GM18507 (cell line): ENCODE measurements at places on chromosomes 3 and 15.

- no peak for DNase-seq
Observed at GRCh38 chr3:19994796-19995195, 17.3 kb downstream of the PP2D1 start.

- DNase-seq = no peak
Observed at GRCh38 chr3:13507247-13507569, 27.1 kb downstream of the HDAC11 start.

GRCh38 chr3:806006-806405 is 286.8 kb upstream of the CNTN6 start:
- DNase-seq = no peak

- DNase-seq = no peak
Observed at GRCh38 chr15:81189583-81190283, 6.9 kb upstream of the IL16 start.

DNA sequence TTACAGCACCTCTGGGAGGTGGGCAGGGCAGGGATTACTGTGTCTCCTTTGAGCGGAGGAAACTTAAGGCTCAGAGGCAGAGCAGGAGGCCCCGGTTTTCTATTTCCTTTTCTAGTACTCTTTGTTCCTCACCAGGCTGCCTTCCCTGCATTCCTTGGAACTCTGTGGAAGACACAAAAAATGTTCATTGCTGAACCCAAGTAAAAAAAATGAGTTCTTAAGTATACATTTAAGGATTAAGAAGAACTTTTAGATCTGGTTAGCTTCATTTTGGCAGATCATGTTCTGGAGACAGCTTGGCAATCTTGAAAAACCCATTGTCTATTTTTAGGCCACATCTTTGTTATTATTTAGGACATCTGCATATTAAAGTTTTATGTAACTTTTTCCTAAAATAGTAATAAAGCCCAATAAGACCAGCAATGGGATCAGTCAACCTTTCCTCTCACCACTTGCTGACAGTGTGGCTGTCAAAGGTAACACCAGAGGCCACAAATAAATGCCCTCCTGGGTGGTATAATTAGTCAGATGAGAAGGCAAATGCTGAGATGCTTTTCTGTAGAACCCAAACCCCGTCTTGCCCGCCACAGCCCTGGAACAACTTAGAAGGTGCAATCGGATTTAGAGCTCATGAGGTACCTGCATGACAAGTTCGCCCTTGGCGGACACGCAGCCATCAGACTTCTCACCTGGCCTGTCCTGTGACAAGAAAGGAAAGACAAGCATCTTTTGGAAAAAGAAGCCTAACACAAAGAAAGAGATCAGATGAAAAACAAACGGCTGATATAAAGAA is 97.2 kb downstream of the DGKG start:
- DNase-seq = no peak

DNA sequence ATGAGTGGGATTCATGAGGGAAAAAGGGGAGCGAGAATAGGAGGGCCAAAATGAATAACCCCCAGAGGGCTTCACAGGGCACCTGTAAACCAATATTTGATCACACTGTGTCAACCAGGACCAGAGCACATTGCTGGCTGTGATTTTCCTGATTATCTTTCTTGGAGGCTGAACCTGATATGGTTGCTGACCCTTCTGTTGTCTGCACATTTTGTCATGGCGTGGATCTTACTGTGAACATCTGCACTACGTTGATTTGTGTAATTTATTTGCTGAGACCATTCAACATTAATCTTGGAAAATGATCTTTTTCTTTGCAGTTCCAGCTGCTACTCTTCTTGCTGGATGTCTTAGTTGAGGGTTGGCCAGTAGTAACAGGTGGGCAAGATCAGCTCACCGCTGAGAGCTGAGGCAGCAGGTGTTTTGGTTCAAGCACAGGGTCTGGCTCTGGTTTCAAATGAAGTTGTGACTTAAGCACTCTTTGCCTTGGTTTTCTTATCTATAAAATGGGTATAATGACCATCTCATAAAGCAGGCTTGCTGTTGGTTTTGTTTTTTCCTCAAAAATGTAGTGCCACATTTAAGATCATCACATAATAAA is 61.2 kb downstream of the ARHGEF26 start:
- no peak for DNase-seq

- DNase-seq = no peak
Observed at GRCh38 chr3:143040261-143040879, 39.0 kb downstream of the U2SURP start.

DNA sequence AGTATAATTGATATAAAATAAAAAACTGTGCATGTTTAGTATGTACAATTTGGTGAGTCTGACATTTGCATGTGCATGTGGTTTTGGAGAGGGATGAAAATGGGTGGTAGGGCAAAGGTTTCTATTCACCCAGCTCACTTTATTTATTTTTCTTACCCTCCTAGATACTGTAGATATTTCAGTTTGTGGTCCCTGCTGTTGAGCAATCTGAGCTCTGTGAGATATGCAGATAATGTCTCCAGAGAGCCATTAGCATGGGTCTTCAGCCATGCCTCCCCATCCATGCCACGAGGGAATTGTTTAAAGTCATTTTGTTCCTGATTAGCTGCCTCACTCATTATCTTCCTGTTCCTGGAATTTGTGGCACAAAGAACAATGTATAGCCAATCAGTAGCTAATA is 44.4 kb upstream of the B3GALNT1 start:
- no peak for DNase-seq

DNA sequence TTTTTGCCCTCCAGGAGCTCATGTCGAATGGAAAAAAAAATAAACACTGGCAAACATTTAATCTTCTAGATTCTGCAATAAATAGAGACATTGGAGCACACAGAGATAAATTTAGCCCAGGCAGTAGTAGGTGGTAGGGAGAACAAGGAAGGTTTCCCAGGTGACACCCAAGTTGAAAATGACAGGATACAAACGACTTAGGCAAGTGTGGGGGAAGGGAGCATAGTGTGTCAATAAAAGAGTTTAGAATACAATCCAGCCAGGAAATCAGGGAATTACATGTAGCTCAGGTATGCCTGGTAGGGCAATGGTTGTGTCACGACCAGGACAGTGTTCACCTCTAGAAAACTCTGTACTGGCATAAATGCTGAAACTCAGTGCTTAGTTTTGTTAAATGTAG is 364.6 kb upstream of the AGTR1 start:
- no peak for DNase-seq

DNA sequence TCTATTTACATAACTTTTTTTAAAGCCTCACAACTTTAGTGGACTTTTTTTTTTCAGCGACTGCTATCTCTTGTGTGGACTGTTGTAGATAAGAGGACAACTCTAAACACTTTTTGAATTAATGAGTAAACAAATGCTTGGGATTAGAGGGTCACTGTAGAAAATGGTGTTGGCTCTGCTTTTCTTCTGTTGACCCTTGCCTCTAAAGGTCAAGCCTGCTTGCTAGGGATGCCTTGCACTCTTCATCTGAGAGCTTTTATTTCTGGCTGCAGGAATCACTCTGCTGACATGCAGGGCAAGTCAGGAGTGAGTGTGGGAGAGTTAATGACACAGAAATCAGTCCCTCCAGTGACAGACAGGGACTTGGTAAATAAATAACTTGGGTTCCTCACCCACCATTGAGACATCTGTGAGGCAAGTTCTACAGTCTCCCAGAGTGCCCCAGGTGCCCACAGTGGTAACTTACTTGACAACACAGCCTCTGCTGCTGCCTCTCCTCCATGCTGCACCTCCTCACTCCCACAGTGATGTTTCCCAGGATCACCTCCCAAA is 390.1 kb downstream of the IL20RB start:
- no peak for DNase-seq

DNA sequence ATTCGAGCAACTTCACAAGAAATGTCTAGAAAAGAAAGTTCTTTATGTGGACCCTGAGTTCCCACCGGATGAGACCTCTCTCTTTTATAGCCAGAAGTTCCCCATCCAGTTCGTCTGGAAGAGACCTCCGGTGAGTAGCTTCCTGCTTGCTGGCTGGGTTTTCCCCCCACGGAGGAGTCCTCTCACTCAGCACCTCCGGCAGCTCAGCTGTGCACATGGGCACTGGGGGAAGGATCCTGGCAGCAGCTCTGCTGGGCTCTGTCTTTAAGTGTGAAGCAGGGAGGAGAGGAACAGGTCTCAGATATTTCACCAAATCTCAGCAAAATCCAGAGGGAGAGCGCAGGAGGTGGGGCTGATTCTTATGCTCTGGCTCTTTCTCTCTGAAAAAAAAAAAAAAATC is 684 bp downstream of the CAPN3 start:
- DNase-seq = no peak

DNA sequence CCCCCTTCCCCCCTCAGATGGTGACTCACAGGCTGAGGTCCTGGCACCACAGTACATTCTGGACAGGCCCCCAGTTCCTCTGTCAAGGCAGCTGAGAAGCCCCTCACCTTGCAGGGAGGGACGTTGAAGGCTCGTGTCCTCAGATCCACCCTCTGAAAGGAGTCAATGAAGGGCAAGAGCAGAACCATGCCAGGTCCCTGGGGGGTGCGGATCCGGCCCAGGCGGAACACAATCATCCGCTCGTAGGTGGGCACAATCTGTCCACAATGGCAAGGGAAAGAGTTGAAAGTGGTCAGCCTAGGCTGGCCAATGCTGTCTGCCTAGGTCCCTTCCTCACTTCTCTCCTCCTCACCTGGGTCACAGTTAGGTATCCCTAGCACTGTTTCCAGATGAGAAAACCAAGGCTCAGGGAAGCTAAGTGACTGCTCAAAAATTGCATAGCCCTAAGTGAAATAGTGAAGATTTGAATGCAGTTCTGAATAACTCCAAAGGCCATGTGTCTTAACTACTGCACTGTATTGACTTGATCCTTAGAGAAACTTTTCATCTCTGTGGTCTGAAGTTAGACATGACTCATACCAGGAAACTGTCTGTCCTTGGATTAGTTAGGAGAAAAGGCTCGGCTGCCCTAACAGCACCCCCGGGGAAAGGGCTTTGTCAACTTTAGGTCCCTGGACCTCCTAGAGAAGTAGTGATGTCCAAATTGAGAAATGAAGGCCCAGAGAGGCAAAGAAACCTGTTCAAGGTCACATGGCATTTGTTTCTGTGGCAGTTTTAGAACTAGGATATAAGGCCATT is 2.9 kb downstream of the STOML1 start:
- DNase-seq = no peak

- DNase-seq = no peak
Observed at GRCh38 chr3:196604548-196604947, 34.9 kb upstream of the NRROS start.

GRCh38 chr15:67531379-67531914 is 10.5 kb downstream of the C15orf61 start:
- no peak for DNase-seq

GRCh38 chr15:99732124-99732750 is 1.0 kb downstream of the LYSMD4 start:
- DNase-seq = no peak

GRCh38 chr3:51568996-51569395 is 30.5 kb downstream of the RAD54L2 start:
- DNase-seq = no peak
